ENCODE measurements at places on chromosomes 3 and 15.

GRCh38 chr3:76500746-76501275 is 539.1 kb upstream of the ROBO2 start:
- DNase-seq: no peak

GRCh38 chr3:7964899-7965298 is 536.7 kb upstream of the LMCD1 start:
- no peak for DNase-seq

DNA sequence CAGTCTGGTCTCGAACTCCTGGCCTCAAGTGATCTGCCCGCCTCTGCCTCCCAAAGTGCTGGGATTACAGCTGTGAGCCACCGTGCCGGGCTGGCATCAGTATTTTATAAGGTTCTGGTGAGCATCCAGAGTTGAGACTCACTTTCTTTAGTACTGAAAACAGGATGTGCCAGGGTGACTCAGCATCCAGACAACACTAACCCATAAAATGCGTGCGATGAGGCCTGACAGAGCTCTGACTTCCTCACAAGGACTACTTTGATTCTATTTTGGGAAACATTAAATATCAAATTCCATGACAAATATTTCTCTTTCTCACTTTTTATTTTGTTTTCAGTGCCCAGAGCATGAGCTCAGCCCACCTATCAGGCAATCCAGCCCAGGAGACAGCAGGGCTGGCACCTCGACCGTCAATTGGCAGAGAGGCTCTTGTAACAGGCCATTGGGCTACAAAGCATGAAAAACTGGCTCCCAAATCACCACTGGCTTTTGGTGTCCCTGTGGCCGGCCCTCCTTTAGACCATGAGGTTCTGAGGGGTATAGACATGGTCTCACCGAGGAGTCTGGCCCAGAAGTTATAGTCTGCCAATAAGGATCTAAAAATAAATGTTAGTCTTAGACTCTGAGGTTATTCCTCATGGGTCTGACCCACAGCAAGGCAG is 75.0 kb downstream of the FEM1B start:
- DNase-seq: no peak

DNA sequence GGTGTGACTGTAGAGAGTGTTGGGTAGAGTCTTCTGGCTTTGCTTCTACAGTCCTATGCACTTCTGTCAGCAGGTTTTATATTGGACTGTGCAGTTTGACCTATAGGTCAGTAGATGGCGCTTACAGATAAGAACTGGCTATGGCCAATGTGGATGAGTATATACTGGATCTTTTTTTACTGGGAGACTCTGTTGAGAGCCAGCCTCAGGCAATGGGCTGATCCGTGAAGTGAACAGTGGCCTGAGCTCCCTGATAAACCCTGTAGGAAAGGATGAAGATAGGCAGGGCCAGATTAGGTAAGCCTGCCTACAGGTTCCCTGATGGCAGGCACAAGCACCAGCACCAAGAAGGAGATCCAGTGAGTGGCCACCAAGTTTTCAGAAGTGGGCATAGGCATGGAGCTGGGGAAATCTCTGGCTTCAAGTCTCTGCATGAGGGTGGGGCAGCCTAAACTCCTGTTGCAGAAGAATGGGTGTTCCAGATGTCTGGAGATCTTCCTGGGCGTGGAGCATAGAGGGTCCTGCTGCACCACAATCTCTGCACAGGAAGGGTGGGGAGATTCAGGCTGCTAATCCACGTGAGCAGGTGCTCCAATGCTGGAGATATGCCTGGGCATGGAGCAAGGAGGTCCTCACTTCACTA is 326.0 kb upstream of the SGO1 start:
- DNase-seq: no peak

Data from central memory CD4-positive, alpha-beta T cell (primary cell).